ENCODE measurements at places on chromosomes 3 and 15.

GRCh38 chr3:193033226-193033780 is 115.6 kb upstream of the MB21D2 start:
- peaks cover 3% of the 10 kb centered on the region for H3K4me1 ChIP-seq
- peaks cover 26% of the 10 kb centered on the region for H3K27me3 ChIP-seq
- H3K36me3 ChIP-seq: no peaks in the 10 kb centered on the region

GRCh38 chr3:189914799-189915198 is 205.9 kb downstream of the P3H2 start:
- H3K27ac ChIP-seq: no peak overlapping the region
- H3K4me3 ChIP-seq: no peak overlapping the region
- no peaks in the 10 kb centered on the region for H3K4me1 ChIP-seq
- no peaks in the 10 kb centered on the region for H3K36me3 ChIP-seq

DNA sequence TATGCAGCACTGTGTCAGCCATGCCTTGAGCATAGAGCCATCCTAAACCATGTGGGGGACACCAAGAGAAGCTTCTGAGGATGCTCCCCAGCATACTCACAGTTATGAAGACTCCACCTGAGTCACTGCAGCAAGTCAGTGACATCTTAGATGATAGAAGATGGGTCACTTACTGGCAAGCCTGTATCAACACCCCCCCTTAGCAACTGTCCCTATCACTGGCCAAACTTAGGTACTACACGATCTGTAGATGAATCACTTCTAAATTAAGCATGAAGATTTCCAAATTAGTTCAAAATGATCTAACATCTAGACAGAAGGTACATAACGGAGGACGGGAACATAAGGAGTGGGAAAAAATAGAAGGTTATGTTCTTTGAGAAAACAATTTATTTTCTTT is 13.2 kb upstream of the LMCD1 start:
- H3K36me3 ChIP-seq: no peaks in the 10 kb centered on the region
- no peaks in the 10 kb centered on the region for H3K4me1 ChIP-seq
- DNase-seq: no peak
- H3K4me3 ChIP-seq: no peak overlapping the region
- H3K27ac ChIP-seq: no peak overlapping the region

DNA sequence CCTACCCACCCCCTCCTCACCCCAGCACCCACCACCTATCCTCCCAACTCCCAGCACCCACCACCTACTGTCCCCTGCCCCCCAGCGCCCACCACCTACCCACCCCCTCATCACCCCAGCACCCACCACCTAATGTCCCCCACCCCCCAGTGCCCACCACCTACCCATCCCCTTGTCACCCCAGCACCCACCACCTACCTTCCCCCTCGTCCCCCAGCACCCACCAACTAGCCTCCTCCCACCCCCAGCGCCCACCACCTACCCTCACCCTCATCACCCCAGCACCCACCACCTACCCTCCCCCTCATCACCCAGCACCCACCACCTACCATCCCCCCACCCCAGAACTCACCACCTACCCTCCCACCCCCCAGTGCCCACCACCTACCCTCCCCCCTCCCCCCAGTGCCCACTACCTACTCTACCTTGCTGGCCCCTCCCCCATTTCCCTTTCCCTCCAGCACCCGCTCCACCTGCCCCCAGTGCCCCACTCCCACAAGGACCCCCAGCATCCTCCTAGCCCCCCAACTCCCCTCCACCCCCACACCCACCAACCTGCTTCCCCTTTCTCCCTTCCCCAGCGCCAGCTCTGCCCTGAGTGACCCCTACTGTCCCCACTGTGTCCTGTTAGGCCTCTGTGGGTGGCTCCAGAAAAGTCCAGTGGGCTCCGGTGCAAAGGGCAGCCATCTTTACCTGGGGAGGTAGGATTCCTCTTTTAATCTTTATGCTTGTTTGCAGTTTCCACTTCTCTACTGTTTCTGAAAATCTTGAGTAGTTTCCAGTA is 1.2 kb downstream of the UROC1 start:
- H3K4me1 ChIP-seq: no peaks in the 10 kb centered on the region
- H3K27ac ChIP-seq: no peak overlapping the region
- no peak overlapping the region for H3K4me3 ChIP-seq
- no peaks in the 10 kb centered on the region for H3K27me3 ChIP-seq
- DNase-seq: no peak
